Heart right ventricle (tissue), 16 donors: ENCODE measurements at places on chromosomes 7 and 10. TPM values are rescaled to one million over a fixed set of nuclear protein-coding genes. Genes with fewer than 3 reads are reported as not detected.

- no peak for DNase-seq
These were observed 85.7 kb downstream of the C10orf105 start for GRCh38 chr10:71633920-71634319.

TMEM273 gene
- total RNA-seq = 22.0 TPM

DNA sequence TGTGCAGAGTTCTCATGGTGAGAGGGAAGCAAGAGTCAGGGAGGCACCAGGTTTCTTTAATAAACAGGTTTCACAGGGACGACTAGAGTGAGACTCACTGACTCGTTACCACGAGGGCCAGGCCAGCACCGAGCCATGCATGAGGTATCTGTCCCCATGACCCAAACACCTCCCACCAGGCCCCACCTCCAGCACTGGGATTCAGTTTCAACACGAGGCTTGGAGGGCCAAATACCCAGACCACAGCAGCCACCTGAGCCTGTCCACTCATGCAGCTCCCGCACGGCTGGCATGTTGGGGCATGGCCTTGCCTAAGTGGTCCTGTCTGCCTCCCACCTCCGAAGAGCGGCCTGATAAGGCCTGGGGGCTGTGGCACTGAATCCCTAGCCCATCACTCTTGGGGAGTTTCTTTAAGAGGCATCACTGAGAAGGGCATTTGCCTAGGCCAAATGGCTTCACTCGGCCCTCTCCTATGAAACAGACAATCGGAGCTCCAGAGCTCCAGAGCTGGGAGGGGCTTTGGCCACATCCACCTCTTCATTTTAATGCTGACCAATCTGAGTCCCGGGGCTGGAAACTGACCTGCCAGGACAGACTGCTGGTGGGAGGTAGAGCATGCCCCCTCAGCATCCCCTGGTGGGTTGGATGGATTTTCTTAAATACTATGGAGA lies 157.8 kb downstream of the DNAJB6 start:
- no peak for DNase-seq

IFIT5 gene
- 8.4 TPM for total RNA-seq

- DNase-seq = peak; percentile 22
These were observed 10.6 kb downstream of the DNAJB6 start for GRCh38 chr7:157347217-157347904.

GRCh38 chr7:150974468-150975391 lies 3.4 kb downstream of the KCNH2 start:
- DNase-seq = peak; percentile 60

GRCh38 chr10:75287697-75288096 lies 51.9 kb upstream of the COMTD1 start:
- no peak for DNase-seq

DNA sequence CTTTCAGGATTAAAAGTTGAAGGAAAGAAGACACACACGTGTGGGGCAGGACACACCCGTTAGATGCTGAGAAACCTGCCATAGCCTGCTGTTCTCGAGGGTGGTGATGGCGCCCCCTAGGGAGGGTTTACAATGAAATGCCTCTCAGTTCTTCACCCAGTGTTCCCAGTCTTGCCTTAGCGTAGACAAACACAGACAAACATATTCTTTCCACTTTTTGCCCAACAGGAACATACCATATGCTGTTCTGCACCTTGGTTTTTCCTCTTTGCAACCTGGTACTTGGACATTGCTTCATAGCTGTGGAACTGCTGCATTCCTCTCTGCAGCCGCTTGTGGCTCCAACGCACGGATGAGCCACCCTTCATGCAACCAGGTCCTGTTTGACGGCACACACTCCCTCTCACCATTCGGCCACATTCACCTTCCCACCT lies 23.3 kb upstream of the HSPA12A start:
- no peak for DNase-seq

RNF148 gene
- total RNA-seq = not detected

PAX4 gene
- not detected for total RNA-seq

DNA sequence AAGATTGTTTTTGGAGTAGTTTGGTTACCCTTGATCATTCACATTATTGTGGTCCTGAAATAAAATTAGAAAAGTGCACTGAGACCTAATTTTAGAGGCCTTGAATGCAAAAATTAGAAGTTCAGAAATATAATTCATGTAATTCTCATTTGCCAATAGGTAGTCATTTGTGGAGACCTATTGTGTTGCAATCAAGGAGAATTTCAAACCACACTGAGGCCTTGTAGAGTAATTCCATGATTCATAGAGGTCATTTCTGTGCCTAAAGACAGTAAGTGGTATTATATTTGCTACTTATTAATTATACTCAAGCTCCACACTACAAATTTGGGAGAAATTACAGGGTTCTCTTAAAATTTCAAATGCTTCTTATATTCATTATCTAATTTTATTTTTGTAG lies 946.8 kb upstream of the POT1 start:
- DNase-seq = no peak

CRHR2 gene
- total RNA-seq = 0.44 TPM

ADAM22 gene
- 2.0 TPM for total RNA-seq

CPEB3 gene
- total RNA-seq = 12.6 TPM

- DNase-seq = no peak
These were observed 191.3 kb downstream of the HECW1 start for GRCh38 chr7:43303740-43304241.

MGAM2 gene
- not detected for total RNA-seq

GRCh38 chr7:106871793-106872571 lies 6.9 kb downstream of the PIK3CG start:
- no peak for DNase-seq

GRCh38 chr10:111732166-111732785 lies 451.3 kb downstream of the GPAM start:
- no peak for DNase-seq

GTF2IRD1 gene
- total RNA-seq = 36.6 TPM

PRSS37 gene
- not detected for total RNA-seq

GRCh38 chr10:131573256-131573655 lies 261.7 kb upstream of the TCERG1L start:
- DNase-seq = no peak

HYAL4 gene
- total RNA-seq = not detected

DNA sequence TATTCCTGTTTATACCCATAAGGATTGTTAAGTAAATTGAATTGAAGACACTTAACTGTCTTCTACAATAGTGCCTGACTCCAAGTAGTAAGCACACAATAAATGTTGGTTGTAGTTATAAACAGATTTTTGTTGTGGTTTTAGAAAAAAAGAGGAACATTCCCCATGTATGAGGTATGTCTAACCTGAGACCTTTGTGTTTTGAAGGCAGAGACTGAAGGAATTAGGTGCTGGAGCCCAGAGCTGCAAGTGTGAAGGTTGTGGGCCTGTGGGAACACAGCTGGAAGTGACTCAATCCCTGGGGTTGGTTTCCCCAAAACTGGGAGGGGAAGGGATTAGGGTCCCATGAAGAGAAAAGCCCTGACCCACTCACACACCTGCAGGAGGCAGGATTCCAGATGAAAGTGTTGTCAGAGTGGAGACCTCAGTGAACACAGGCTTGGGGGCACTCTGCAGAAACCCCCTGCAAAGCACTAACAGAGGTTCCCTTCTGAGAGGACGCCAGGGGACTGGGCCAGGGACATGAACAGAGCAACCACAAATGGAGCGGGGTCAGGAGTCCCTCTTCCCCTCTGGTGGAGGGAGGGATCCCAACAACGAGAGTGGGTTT lies 265.1 kb upstream of the KLF14 start:
- no peak for DNase-seq

TMEM270 gene
- not detected for total RNA-seq

GRCh38 chr10:46236546-46236887 lies 50.3 kb upstream of the ANTXRL start:
- DNase-seq = no peak

CALML3 gene
- not detected for total RNA-seq

DNA sequence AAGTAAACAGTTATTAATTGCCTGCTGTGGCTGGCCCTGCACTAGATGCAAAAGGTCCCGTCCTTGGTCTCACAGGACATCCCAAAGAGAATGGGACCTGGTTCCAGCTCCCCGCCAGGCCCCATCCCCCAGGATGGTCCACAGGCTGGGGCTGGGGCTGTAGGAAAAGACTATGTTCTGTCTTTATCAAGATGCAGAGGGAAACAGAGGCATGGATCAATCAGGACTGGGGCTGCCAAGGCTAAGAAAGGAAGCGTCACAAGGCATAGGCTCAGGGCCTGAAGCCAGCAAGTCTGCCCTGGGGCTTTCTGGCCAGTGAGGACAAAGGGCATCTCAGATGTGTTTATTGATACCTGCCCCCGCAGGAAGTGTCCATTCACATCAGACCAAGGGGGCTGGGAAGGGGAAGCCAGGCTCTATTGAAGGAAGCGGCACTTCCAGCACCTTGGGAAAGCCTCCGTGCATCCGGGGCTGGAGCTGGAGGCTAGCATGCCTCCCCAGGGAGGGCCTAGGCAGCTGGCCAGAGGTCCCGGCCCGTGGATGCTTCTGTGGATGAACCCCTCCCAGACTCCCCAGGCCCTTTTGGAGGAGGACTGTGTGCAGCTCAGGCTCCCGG lies 5.8 kb downstream of the VSIR start:
- DNase-seq = peak; percentile 89

DNA sequence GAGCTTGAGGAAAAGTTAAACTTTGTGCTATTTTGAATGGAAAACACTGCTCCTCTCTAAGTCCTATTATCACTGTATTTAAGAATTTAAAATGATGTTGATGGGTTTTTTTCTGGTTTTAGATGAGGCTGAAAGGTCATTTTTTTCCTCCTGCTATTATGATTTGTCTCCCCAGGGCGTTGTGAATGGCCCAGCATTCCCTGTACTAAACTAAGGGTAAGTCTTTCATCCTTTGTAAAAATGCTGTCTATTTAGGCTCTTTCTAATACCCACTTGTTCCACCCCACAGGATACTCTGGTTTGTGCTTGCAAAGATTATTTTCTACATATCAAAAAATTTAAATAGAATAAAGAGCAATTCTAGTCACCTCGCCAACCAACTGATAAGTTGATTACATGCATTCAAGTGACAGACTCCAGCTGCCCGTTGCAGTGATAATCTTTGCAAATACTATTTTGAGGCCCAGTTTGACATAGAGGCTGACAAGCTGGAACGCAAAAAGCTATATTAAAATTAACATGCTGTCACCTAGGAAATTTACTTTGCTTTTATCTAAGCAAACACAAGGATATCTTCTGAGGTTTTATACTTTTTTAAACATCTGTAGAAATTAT lies 222.3 kb upstream of the TMEM229A start:
- DNase-seq = no peak
